ENCODE measurements at places on chromosomes 7 and 10.

DNA sequence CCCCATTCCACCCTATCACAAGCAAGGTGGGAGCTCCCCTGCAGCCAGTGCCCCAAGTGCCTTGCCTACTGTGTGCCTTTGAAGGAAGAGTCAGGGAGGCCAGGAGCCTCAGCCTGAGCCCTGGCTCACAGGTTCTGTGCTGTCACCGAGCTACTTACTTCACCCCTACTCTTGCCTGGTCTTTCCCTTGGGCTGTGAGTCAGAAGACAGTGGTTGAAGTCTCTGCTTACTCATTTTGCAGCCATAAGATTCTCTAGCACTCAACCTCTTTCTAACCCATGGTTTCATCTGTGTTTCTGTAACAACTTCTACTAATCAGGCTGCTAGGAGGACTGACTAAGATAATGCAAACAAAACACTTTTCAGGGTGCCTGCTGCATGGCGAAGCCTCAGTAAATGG lies 114.5 kb downstream of the PLCE1 start:
- DNase-seq = no peak

DNA sequence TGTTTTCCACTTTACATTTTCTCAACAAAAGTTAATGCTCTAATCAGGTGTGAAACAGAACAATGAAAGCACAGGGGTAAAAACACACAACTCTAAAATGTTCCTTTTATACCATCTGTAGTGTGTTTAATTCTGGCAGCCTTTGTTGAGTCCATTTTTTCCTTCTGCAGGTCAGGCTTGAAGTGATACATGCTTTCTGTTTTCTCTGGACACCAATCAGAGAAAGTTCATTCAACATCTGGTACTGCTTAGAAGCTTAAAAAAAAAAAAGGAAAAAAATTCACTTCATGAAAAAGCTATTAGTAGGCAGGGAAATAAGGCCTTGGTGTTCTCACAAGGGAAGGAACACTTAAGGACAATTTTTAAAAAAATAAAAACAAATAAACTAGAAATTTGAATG lies 231.3 kb upstream of the RHOBTB1 start:
- no peak for DNase-seq

DNA sequence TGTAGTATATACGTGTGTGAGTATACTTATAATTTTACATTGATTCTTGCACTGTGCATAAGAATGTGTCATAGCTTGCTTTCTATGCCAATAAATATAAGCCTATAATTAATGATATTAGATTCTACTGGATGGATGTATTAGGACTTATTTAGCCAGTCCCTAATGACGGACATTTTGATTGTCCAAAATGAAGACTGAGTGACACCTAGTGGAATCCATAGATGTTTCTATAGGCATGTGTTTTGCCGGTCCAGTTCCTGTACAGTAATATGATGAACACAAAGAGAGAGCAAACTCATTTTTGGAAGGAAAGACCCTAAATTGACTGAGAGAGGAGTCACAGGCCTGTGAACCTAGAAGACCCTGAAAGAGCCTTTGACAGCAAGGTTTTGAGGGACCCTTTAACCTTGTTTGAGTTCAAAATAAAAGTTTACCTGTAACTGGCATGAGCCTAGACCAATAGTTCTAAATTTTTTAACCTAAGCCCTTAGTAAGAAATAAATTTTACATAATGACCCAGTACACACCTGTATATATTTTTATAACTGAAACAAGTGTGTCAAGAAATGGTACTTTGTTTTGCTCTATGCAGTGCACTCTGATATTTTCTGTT lies 42.4 kb upstream of the AGBL3 start:
- no peak for DNase-seq

DNA sequence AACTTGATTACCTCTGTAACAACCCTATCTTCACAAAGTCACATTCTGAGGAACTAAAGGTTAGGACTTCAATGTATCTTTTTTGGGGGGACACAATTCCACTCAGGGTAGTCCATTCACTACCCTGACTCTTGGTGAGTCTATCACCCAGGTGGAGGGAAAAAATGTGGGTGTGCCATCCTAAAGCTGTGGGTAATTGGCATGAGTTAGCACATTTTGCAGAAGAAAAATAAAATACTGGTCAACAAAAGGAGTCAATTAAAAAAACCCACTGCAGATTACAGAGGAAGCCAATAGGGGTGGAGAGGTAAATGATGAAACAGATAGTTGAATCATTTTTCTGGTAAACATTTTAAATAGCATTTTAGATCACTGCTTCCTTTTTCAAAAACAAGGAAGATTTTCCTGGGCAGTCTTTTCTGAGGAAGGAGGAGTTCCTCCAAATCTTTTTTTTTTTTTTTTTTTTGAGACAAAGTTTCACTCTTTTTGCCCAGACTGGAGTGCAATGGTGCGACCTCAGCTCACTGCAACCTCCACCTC lies 5.1 kb upstream of the BLVRA start:
- no peak for DNase-seq

GRCh38 chr10:66823301-66823700 lies 102.5 kb upstream of the LRRTM3 start:
- DNase-seq = no peak

GRCh38 chr10:77027576-77027975 lies 610.0 kb downstream of the KCNMA1 start:
- DNase-seq = no peak

GRCh38 chr10:121469797-121470606 lies 128.2 kb downstream of the FGFR2 start:
- DNase-seq = no peak

DNA sequence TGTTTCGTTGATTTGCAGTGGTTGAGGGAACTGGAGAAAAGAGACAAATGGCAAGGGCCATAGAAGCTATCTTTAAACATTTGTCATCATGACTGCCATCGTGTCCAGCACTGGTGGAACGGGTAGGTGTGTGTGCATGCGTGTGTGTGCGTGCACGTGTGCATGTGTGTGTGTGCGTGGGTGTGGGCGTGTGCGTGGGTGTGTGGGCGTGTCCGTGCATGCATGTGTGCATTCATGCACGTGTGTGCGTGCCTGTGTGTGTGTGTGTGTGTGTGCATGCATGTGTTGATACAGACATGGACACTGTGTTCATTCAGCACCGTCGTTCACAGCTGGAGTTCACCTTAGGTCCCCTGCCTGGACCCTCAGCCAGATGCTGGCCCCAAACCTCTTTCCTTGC lies 38.1 kb upstream of the AP5Z1 start:
- DNase-seq = no peak

- DNase-seq = no peak
These were observed 6.5 kb downstream of the MDH2 start for GRCh38 chr7:76054123-76055120.

- no peak for DNase-seq
These were observed 76.8 kb upstream of the PTER start for GRCh38 chr10:16360001-16360400.

DNA sequence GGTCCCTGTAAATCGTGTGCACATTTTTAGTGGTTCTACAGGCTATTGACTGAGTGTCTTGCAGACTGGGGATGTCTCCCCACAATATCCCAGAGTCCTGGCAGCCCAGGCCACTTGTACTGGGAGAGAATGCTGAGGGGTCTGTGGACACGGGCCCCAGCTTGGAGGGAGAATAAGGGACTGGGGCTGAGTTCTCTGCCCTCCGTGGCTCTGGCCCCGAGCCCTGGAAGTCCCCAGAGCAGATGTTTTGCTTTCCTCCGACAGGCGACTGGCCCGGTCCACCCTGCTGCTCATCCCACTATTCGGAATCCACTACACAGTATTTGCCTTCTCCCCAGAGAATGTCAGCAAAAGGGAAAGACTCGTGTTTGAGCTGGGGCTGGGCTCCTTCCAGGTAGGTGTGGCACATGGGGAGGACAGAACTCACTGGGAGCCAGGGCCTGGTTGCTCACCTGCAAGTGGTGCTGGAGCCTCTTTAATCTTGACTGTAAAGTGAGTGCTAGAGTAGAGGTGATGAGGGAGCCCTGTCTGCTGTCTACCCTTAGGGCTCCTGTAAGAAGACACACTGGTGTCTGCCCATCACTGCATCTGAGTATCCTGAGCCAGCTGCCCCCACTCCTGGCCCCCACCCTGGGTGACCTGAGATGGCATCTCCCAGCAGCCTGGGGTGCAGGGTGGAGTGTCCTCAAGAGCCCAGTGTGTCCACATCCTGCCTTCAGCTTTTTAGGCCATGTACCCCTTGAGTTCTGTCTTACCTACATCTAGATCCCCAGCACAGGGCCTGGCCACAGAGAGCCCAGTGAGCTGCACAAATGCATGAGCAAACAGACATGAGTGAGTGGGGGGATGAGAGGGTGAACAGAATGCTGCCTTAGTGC lies 51.1 kb downstream of the ADCYAP1R1 start:
- no peak for DNase-seq

DNA sequence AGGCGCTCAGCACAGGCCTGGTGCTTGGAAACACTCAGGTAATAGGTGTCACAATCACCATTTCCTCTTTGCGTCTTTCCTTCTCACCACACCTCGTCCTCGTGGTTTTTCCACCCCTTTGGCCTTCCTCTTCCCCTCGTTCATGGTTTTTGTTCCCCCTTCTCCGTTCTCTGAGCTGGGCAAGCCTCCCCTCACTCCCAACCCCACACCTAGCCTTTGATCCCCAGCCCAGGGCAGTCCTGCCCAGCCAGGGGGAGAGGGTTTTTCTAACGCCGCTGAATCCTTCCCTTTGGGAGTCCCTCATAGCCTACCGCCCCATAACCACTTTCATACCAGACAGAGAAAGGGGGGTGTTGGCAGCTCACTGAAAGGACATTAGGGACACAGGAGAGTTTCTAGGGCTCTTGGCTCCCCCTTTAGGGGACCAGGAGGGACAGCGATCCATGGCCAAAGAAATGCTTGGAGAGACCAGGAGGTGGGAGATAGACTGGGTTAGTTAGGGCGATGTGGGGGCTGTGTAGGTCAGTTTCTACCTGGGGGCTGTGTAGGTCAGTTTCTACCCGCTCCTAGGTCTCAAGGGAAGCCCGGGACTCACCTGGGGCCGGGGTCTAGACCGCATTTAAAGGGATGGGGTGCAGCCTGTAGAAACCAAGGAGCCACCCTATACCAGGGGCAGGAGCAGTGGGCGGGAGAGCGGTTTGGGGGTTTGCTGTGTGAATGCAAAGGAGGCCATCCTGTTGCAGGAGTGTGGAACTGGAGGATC lies 1.4 kb downstream of the EPHB4 start:
- DNase-seq = no peak

DNA sequence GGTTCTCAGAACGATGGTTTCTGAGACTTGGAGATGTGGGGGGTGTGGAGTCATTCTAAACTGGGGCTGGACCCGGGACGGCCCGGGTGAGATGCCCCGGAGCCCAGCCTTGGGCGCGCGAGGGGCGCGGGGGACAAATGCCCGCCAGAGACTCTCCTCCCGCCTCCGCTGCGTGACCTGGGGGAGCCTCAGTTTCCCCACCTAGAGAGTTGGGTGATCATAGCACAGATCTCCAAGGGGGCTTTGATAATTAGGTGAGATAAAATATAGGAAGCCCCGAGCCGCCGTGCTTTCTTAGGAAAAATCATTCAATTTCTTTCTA lies 658 bp upstream of the FZD8 start:
- DNase-seq = no peak

DNA sequence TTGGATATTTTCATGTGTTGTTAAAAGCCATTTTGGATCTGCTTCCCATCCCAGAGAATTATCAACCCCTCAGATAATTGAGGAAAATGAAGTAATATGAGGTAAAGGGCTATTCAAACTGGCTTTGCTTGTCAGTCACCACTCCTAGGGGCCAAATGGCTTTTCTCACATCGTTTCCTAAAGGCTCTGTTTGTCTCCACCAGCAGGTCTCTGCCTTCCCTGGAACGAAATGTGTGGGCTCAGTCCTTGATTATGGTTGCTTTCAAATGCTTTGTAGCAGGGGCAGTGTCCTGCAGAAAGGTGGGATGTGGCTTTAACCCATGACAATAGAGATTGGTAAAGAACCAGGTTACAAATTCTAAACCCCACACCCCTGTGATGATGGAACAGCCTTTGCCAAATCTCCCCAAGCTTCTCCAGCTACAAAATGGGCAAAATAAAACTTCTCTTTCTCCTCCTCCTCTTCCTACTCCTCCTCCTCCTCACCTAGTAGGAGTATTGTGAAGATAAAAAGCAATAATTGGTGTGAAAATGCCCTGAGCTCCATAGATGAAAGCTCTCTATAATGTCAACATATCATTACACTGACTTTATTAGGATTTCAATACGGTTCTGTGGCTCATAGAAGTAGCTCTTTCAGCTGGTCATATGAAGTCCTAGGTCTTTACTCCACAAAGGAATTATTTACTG lies 127.6 kb downstream of the CHN2 start:
- DNase-seq = no peak

DNA sequence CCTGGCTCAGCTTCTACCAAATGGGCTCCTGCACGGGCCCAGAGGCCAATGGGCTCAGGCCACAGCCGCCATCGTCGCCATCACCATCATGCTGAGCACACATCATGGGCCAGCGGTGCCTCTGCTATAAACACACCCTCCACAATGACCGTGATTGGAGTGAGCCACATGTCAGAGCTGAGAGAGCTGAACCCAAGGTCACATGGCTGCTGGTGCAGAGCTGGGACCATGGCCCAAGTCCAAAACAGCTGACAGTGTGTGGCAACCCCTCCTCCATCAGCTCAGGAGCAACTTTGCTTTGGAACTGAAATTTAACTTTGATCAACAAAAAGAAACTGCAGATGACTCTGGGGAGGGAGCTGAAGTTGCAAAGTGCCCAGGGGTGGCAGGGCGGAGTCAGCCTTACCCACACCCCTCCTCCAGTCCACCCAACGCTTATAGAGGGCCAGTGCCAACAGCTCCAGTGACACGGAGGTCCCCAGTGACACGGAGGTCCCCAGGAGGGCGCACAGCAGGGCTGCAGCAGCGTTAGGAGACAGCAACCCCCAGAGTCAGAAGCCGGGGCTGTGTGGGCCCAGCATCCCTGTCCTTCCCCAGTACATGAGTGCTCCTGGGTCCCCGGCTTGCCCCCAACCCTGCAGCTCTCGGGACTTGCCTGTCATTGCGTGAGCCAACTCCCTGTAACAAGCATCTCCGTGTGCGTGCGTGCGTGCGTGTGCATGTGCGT lies 249.6 kb downstream of the ELFN1 start:
- no peak for DNase-seq

DNA sequence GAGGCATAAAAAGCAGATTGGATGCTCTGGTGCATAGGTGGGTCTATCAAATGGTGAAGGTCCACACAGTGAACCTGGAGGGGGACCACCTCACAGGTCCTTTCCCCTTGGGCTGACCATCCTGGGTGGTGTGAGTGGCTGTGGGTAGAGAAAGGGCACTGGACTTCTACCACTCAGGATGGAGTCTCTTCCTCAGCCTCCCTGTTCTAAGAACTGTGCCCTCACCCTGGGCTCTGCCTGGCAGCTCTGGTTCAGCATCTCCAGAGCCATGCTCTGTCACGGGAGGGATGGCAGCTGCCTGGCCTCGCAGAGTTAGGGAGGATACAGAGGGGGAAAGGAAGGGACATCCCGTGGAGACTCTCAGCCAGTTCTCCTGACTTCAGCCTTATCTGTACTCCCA lies 121.8 kb downstream of the TAX1BP1 start:
- DNase-seq = no peak

- DNase-seq = no peak
These were observed 590.9 kb upstream of the ANKRD30A start for GRCh38 chr10:36534471-36535002.

DNA sequence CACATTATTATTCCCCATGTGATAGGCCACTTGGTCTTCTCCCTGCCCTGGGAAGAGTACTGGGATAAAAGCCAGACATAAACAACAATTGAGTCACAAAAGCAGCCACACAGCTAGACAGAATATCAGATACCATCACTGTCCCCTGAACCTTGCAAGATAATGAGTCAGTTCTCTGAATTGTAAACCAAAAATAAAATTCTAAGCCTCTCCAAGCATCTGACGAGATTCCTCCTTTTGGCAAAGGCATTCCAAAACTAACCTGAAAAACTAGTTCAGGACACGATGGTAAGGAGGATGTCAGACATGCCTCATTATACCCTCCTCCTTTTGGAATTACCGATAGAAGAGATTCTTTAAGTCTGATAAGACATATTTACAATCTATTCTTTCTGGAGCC lies 450.7 kb downstream of the HTR7 start:
- no peak for DNase-seq

Measured in NCI-H2029 (cell line).